ENCODE measurements at places on chromosomes 16 and 17.

DNA sequence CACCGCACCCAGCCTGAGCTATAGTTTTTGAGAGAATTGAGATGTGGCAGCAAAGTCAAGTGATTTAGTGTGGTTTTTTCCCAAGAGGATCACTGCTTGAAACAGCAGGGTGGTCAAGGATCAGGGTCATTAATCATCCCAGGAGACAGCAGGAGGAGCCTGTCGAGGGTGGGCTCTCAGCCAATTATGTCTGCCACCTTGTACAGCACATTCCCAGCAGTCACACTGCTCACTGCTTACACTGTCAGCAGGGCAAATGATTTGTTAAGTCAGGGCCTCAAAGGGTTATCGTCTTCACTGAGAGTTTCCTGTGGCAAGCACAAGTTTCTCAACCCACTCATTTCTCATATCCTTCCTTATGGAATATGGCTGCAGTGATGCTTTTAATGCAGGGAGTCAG is 13.2 kb downstream of the B3GNT9 start:
- no peak for DNase-seq

DNA sequence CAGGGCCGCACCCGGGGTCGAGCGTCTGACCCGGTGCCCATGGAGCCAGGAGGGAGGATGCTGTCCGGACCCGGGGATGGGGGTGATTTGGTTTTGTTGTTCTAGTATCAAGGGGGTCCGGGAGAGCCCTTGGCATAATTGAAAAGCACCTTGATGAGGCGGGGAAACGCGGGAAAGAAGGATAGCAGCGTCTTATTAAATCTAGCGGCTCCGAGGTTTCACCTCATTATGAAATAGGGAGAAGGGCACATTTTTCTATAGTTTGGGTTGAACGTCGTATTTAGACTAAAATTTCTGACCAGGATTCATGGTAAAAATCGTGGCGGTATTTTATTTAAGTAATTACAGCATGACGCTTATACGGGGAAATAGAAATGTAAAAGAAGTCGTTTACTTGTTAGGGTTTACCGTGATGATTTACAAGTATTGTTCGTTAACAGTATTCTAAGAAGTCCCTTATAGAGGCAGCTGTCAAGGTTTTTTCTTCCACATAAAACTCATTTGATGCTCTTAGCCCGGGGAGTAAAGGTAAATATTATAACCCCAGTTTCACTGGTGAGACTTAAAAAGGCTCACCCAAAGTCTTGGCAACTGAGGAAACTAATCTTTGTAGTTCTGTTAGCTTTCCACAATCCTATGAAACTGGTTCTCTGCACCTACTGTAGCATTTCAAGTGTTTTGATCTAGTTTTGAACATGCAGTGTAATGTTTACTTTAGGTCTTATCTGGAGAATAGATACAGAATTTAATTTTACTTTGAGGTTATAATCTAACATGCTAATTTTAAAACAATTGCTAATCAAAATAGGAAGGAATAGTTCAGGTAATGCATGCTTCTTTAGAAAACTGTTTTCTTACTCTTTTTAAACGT is 756 bp downstream of the LUC7L3 start:
- DNase-seq, result no peak

DNA sequence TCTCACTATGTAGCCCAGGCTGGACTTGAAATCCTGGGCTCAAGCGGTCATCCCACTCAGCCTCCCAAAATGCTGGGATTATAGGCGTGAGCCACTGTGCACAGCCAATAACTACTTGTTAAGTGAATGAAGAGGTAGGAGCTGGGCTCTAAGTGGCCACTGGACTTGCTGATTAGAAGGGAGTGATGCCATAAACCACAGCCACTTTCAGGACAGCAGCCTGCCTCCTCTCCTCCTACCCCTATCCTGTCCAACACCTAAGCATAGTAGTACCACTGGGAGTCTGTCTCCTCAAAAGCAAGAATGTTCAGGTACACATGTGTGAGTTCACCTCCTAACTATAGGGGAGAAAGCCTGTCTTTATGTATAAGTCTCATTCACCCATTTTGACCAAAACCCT is 12.2 kb upstream of the COG7 start:
- no peak for DNase-seq

GRCh38 chr17:58327363-58328194 is 1.0 kb downstream of the TSPOAP1 start:
- no peak for DNase-seq

DNA sequence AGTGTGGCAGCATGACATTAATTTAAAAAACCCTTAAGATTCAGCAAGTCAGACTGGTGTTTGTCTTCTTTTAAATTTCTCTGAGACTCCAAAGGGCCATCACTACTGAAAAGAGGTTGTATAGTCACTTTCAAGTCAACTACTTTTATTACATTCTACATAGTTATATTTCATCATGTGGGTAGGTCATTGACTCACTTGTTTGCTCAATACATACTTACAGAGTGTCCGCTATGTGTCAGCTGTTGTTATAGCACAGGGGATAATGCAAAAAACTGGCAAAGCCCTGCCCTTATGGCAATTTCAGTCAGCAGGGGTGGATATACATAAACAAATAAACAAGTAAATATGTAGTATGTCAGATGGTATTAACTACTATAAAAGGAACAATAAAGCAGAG is 2.5 kb upstream of the MYH4 start:
- DNase-seq, result no peak

DNA sequence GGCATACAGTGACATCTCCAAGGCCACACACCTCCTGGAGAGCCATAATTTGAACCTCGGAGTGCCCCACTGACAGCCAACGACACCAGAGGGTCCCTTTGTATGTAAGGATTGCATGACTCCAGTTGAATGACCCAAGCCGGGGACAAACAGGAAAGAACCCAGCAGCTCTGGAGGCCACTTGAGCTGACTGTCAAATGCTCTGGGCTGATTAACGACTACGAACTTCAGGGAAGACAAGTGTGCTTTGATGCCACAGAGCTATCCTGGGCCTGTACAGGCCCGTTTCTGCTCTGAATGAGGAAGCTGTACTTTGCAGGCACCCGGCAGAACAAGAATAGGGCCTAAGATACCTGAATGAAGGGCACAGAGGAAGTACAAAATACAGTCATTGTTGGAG is 404.6 kb downstream of the SLC39A11 start:
- no peak for DNase-seq

GRCh38 chr16:7511549-7512260 is 179.1 kb downstream of the RBFOX1 start:
- no peak for DNase-seq

DNA sequence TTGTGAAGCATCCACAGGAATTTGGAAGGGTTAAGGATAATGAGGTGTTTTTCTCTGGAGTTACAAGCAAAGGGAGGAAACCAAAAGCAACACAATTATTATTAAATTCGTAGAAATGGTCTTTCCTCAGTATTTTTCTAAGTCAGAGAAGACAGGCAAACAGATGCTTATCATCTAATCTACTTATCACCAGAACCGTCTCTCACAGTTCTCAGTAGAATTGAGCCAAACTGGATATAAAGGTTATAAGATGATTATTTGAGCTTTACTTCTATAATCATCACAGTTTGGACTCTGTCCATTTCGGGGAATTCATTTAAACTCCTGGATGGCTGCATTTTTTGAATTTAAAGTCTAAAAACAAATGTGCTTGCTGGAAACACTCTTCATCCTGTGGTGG is 245.0 kb downstream of the KCNJ2 start:
- no peak for DNase-seq

GRCh38 chr17:59827721-59828477 is 64.8 kb downstream of the TUBD1 start:
- DNase-seq, result no peak

DNA sequence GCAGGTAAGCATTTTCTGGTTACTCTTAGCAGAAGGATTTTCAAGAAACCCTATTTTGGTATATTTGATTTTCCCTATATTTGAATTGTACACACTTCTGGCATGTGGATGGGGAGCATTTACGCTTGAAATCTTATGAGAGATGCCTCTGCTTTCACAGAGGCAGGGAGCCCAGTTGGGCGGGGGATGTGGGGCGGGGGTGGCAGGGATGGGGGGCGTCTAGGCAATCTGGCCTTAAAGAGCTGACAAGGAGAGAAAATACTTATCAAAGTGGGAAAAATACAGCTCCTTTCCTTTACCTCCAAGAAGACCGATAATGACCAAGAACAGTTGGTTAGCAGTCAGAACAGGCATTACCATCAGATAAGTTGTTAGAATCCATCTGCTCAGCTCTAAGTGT is 79.1 kb upstream of the NUDT7 start:
- DNase-seq, result no peak

- no peak for DNase-seq
These were observed 615 bp downstream of the PHKG2 start for GRCh38 chr16:30748634-30749445.

- no peak for DNase-seq
These were observed 46.8 kb downstream of the IL21R start for GRCh38 chr16:27448532-27449433.

DNA sequence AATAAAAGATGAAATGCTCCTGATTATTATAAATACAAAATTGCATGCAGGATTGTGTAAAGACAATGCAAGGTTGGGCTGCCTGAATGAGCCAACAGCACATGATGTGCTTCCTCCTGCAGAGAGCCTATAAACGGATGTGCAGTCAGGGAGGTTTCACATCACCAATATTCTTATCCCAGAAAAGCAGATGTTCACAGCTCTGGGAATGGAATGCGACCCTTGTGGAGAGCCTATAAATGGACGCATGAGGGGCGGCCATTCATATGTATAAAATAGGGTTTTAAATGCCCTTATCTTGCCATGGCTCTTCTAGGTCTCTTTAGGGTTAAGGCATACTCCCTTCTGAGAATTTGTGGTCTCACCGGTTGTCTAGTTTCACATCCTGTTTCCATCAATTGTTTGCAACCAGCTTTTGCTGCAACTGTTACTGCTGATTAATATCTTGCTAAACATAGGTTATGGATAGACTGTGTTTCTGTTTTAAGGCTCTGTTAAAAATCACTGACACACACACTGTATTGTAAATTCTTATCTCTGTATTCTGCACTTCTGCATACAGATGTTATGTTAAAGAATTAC is 31.9 kb downstream of the SLFN11 start:
- no peak for DNase-seq

DNA sequence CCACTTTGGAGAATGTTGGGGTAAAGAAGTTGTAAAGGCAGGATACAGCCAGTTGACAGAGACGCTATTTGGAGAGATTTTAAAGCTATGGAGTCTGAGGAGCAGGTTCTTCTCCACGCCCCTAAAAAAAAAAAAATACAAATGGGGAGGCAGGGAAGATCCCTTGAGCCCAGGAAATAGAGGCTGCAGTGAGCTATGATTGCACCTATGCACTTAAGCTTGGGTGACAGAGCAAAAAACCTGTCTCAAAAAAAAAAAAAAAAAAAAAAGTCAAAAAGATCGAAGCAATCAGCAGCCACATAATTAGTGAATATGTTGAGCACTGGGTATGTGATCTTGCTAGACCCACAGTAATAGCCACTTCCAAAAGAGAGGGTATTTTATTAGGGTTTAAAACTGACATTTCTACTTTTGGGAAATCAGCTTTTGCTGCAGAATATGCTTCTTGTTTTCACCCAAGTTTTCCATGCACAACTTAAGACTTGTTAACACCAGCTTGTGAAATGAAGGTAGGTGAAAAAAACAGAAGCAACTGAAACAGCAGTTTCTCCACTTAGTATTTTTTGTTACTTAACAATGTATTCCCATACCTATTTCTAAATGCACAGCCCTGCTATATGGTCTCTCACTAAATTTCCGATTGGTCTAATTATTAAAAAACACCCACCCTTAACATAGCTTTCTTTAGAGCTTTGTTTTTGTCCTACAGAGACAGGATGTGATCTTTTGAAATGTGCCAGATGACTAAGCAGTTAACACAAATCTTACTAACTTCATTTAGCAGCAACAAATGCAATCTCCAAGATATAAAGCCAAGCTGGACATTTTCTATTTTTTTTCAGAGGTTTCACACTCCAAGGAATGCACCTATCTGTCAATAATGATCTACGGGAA is 2.5 kb upstream of the ARL6IP1 start:
- DNase-seq, result no peak

DNA sequence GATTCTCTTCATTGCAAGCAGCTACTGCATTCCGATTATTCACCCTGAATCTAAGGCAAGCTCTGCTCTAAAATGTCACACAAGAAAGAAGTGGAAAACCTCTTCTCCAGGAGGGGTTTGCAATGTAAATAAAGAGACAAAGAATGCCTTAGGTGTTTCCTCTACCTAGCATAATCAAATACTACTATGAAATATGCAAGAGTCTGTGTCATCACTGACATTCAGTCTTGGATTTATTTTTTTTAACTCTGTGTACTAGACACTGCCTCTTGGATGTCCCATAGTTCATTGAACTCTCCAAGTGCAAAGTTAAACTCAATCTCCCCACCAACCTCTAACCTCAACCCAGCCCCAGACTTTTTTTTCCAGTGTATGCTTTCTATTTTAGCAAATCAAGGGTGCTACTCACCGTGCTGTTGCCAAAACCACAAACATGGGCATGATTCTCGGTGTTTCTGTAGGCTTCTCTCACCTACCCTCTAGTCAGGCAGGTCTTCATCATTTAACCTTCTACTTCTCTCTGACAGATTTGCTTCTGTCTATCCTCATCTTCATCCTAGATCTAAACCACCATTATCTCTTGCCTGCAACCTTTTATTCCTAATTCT is 329.1 kb downstream of the CDH13 start:
- no peak for DNase-seq

GRCh38 chr17:4369557-4370230 is 3.2 kb upstream of the UBE2G1 start:
- no peak for DNase-seq

DNA sequence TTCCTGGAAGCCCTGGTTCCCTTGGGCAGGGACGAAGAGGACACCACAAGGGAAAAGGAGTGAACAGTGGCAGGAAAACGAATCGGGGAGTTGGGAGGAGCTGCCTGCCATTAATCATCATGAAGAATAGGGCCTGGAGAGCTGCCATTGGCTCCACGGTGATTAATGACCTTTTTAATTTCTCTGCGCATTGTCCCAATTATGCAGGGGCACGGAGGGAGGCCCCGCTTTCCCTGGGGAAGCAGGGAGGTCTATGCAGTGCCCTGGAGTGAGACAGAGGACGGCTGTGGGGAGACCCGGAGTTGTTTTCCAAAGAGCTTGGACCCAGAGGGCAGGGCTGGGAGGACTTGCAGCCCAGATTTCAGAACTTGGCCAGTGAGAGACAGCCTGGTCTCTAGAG is 338.9 kb upstream of the C16orf82 start:
- no peak for DNase-seq

GRCh38 chr17:83074486-83075223 is 4.8 kb upstream of the METRNL start:
- DNase-seq, result no peak

All from stimulated activated CD8-positive, alpha-beta memory T cell treated with anti-CD3 and anti-CD28 coated beads, Interleukin-2, amount 100 ng/mL, for 1 hour (primary cell).